ENCODE measurements at places on chromosomes 4 and X.

DNA sequence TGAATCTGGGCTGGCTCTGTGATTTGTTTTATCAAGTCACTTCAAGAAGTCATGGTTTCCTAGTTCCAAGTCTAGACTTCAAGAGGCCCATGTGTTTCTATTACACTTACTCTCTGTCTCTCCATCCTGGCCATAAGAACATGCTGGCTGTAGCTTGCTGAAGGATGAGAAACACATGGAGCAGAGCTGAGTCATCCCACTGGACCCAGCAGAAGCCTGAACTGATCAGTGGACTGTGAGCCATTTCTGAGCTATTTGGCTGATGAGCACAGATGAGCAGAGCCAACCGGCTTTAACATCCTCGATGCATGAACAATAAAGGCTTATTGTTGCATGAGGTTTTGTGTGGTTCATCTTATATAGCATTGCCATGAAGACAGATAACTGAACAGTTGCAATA, 290.6 kb upstream of the BOD1L1 start:
- no peak for DNase-seq

- no peak for DNase-seq
Measured at GRCh38 chr4:1991087-1991486, 17.7 kb downstream of the NELFA start.

GRCh38 chr4:188372829-188373228, 233.6 kb downstream of the TRIML1 start:
- DNase-seq = no peak

DNA sequence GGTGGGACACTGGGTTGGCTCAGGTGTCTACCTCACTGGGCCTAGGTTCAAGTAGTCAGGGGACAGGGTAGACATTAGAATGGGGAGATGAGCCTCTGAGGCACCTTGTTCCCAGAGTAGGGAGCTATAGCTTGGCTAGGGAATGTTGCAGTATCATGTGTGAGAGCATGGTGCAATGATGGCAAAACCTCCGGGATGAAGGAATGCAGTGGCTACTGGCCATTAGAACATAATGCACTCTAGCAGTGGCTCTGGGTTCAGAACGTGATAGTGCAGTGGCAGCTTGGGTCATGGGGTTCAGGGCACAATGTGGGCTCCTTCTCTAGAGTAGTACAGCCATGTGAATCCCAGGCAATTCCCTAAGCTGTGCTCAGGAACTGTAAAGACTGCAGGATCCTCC, 471.5 kb downstream of the CCSER1 start:
- no peak for DNase-seq

- no peak for DNase-seq
Measured at GRCh38 chr4:67465032-67465762, 80.1 kb downstream of the CENPC start.

All from CD4-positive, alpha-beta T cell treated with Interleukin-17A for 1 hour (primary cell).